Kidney glomerular epithelial cell (primary cell): ENCODE measurements at places on chromosomes 1 and 21.
A peak's percentile ranks its signal among the peaks of the same experiment; 100 is the strongest.

GRCh38 chr1:31791131-31791858 is 24.5 kb downstream of the SPOCD1 start:
- no peak for DNase-seq

- no peak for DNase-seq
These were observed 360.4 kb upstream of the LYPLAL1 start for GRCh38 chr1:218813237-218813636.

GRCh38 chr1:162719678-162720077 is 70.8 kb upstream of the HSD17B7 start:
- DNase-seq: no peak

- DNase-seq: no peak
These were observed 46.4 kb upstream of the BMP8B start for GRCh38 chr1:39835110-39835509.

DNA sequence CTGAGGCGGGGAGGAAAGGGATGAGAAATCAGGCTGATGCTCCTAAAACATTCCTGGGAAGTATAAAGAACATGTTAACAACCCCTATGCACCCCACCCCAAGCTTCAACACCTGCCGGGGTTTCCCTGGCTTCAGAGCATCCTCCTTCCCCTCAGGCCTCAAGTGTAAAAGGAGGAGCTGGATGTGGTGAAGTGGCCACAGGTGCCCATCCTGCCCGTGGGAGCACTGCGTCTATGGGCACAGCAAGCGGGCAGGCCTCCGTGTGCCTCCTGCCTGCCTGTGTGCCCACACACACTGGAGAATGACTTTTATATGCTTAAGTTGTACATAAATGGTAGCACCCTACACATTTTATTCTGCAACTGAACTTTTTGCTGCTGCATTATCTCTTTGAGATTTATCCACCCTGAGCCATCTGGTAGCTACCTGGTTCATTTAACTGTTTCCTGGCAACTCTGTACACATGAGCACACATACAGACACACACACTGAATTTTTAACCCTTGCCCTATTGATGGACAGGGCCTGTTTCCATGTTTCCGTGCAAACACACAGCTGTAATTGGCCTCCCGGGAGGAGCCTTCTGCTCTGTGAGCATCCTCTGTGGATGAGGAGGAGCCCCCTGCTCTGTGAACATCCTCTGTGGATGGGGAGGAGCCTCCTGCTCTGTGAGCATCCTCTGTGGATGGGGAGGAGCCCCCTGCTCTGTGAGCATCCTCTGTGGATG is 13.4 kb upstream of the FTCD start:
- DNase-seq: no peak

GRCh38 chr1:1135339-1136136 is 19.6 kb upstream of the C1orf159 start:
- DNase-seq: no peak

GRCh38 chr1:59066236-59066635 is 230.7 kb upstream of the FGGY start:
- peak; percentile 38 for DNase-seq

GRCh38 chr1:188089461-188089860 is 1260.7 kb downstream of the PLA2G4A start:
- no peak for DNase-seq

DNA sequence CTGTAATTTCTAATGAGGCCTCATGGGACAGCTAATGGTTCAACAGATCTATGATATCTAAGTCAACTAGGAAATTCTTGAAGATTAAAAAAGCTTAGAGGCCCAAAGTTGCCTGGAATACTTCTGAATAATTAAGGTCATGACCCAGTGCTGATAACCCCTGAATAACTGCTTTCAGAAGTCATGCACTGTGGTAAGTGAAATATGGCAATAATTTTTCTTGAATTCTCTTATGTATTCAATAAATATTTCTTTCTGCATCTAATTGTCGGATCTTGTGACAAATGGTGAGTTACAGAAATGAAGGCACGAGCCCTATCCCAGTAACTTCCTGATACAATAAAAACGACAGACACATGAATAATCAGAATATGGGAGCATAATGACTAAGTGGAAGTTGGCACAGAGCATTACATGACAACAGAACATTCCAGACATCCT is 219.3 kb upstream of the GREM2 start:
- peak; percentile 51 for DNase-seq

- DNase-seq: no peak
These were observed 45.5 kb upstream of the RPL11 start for GRCh38 chr1:23646091-23646490.

DNA sequence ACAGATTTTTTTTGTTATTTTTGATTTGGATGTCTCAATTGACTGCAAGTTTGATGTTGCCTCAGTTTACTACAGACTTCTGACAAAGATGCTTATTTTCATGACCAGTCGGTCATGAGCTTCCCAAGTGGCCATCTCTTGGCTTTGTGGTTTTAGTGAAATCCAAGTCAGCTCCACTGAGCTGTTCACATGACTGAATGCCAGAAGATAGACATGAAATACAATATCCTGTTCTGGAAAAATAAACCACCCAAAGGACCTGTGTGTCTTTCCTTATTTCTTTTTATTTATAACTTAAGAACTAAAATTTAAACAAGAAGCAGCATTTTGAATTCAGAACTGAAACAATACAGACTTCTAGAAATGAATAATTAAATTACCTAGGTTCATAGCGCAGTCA is 89.3 kb downstream of the HMCN1 start:
- DNase-seq: no peak

DNA sequence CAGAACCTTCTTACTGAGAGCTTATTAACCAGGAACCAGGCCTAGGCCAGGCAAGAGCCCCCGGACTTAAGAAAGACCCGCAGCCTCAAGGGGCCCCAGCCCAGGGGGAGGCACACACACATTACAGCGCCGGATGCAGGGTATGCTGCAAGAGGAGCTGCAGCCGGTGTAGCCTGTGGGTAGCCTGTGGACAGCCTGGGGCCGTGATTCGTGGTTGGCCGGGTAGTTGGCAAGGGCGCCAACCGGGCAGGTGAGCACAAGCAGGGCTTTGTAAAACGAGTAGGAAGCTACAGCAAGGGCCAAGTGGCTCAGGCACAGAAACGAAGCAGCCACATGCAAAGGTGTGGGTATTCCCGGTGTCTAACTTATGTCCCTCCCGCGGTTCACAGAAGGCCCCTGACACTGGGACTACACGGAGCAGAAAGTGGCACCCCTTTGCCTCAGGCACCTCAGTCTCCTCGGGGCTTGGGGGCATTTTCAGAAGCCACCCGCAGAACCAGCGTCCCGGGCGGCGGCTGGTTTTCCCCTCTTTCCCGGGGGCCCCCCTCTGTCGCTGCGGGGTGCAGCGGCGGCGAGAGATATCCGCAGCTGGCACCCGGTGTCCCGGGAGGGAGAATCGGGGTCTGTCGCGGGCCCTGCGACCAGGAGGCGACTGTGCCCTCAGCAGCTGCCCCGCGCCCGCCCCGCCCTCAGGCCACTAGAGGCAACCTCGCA is 40.8 kb downstream of the KIAA1614 start:
- DNase-seq: no peak

DNA sequence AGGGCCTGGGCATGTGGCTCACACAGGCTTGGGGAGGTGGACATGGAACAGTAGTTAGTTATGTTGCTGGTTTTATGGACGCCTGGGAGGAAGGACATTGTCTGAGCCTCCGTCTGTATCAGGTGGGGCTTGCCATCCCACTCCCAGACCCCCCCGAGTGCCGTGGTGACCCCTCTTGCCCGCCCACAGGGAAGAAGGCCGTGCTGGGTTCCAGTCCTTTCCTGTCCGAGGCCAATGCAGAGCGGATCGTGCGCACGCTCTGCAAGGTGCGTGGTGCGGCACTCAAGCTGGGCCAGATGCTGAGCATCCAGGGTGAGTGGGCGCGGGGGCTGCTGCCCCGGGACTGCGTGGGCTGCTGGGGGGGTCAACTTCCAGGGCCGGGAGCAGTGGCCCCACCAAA is 41.7 kb downstream of the COQ8A start:
- no peak for DNase-seq

GRCh38 chr1:176222196-176222595 is 15.1 kb upstream of the COP1 start:
- DNase-seq: no peak

GRCh38 chr1:100866041-100866900 is 28.4 kb downstream of the EXTL2 start:
- DNase-seq: peak; percentile 46

- no peak for DNase-seq
These were observed 466.8 kb upstream of the CAMK1G start for GRCh38 chr1:209116705-209117104.

DNA sequence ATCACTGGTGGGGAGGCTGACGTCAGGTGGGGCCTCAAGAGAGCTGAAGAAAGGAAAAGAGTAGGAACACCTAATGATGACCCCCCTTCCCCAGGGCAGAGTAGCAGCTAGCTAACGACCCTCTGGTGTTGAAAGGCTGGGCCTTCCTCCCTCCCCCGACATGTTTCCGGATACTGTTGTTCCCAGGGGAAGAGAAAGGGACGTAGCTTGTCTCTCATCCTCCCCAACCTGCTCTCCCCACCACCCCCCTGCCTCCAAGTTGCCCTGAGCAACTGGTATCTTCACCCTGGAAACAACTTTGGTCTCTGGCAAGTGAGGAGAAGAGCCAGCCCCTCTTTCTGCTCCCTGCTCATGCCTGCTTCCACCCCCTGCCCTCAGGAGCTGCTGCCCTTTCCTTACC is 2.4 kb downstream of the SEMA6C start:
- no peak for DNase-seq

- DNase-seq: no peak
These were observed 1.3 kb upstream of the SPRR3 start for GRCh38 chr1:153000294-153000693.

GRCh38 chr1:17296086-17296485 is 11.9 kb upstream of the PADI4 start:
- DNase-seq: no peak

- no peak for DNase-seq
These were observed 30.2 kb downstream of the RAVER2 start for GRCh38 chr1:64775113-64775512.

DNA sequence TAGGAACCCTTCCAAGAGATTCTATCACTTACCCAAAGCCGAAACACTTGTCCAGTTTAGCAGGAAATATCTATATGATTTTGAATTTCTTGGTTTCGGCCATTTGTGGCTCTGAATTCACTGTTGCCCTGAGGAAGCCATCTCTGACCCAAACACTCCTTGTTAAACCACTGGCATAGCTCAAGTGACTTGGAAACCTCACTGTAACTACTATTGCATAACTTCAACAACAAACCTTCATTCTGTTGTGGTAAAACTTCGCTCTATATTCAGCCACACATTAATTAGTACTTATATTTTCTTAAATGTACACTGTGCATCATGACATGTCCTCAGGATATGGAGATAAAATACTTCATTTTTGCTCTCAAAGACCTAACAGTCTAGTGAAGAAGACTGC is 63.2 kb downstream of the ST6GALNAC3 start:
- DNase-seq: no peak

GRCh38 chr1:47759936-47760629 is 237.1 kb downstream of the TRABD2B start:
- DNase-seq: no peak

DNA sequence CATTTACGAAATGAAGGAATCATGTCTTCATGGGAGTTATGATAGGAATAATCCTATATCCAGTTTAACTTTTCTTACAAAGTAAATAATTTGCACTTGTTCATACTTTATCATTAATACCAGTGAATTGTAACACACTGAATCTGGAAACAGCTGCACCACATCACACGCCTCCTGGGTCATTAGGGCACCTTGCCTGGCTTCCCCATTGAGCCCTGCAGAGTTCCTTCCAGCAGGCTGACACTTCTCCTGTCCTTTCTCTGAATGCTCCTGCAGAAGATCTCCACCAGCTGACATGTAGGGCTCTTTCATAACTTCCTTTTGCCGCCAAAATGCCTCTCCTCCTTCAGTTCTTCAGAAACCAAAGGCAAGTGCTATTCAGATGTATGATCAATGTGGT is 201.1 kb downstream of the DAB1 start:
- no peak for DNase-seq

GRCh38 chr1:101484689-101485338 is 248.0 kb downstream of the S1PR1 start:
- no peak for DNase-seq

DNA sequence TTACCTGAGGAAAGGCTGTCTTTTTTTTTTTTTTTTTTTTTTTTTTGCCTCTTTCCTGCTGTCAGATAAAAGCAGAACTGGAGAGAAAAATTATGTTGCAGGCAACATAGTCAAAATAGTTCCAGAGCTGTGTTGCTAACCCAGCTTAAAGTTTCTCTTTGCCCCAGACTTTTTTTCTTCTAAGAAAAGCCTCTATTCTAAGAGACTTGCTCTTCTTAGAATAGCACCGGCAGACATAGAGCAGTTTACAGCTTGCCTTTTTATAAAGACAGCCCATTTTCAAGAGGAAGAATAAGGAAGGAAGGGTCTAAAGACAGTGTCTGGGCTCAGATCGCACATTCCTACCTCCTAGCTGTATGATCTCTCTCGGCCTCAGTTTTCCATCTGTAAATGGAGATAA is 88.7 kb downstream of the TENT5C start:
- no peak for DNase-seq

- no peak for DNase-seq
These were observed 4.5 kb downstream of the ATXN7L2 start for GRCh38 chr1:109488201-109488600.

DNA sequence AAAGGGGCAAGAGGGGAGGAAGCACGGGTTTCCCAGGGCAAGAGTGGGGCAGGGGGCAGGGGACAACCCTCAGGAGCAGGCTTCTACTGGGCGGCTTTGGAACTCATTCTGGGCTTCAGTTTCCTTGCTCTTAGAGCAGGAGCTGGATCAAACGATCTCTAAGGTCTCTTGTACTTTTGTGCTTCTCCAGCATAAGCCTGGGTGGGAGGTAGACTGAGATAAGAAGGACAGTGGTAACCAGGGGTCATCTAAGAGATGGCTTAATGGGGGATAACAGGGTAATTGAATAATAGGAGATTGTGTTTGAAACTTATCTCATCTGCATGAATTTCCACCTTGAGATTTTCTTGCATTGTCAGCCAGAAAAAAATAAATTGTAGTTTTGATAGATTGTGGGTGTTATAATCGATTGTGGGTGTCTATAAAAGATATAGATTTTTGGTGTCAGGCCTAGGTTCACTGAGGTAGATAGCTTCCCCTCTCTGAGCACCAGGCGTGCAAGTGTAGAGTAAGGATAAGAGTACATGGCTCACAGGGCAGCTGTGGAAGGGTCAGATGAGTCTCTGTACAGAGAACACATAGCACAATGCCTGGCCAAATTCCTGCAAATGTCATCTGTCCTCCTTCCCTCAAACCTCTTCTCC is 68.0 kb downstream of the CD58 start:
- no peak for DNase-seq

GRCh38 chr1:150256198-150256553 is 1.4 kb upstream of the CA14 start:
- DNase-seq: no peak
